ENCODE measurements at places on chromosomes 2 and 18. TPM values are rescaled to one million over a fixed set of nuclear protein-coding genes. Genes with fewer than 3 reads are reported as not detected.

TEKT4 gene
- total RNA-seq, result not detected

COL6A3 gene
- 1,173 TPM for total RNA-seq

SGPP2 gene
- 3.5 TPM for total RNA-seq

GPBAR1 gene
- 1.6 TPM for total RNA-seq

RAB6D gene
- total RNA-seq, result 0.21 TPM

CREG2 gene
- 0.63 TPM for total RNA-seq

ADD2 gene
- 3.5 TPM for total RNA-seq

PARD3B gene
- 42.9 TPM for total RNA-seq

DNA sequence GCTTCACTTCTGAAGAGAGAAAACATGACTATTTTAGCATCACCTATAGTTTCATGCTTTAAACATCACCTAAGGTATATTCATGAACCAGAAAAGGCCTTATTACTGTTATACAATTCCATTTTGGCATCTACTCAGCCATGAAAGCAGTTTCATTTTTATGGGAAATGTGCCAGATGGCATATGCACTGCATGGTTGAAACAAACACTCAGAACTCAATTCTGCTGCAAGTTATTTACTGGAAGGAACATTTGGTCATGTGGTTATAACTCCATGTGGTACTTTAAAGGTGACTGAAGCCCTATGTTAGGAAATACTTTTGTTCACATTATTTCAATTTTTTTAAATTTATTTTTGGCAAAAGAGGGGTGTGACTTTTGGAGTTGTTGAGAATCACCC, 287.5 kb upstream of the CRIM1 start:
- DNase-seq, result no peak

DNA sequence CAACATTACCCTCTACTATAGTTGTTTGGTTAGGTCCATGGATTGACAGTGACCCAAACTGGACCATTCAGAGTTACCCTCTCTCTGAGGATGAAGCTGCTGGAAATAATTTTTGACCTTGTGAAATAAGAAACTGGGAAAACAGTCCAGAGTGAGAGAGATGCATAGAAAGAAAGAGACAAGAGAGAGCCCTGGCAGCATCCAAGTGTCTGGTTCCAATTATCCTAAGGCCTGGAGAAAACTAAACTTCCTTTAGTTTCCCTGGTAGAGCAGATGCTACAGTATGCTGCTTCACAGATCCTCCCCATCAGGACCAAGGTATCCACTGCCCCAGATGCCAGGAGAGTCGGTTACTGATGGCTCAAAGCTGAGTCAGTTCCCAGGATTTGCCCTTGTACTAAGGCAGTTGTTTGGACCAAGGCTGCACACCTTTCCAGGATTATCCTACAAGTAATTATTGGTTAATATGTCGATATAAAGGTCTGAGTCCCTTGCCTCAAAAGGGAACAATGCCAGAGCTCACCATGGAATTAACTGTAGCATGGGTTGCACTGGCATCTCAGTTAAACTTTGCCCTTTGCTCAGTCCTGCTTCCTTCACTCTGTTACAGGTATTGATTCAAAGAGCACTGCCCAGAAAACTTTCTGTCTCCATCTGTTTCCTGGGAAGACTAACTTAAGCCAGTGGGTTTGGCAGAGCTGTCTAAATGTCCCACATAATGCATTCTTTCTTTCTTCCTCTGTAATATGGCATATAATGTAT, 14.6 kb upstream of the CHN1 start:
- no peak for DNase-seq

DNA sequence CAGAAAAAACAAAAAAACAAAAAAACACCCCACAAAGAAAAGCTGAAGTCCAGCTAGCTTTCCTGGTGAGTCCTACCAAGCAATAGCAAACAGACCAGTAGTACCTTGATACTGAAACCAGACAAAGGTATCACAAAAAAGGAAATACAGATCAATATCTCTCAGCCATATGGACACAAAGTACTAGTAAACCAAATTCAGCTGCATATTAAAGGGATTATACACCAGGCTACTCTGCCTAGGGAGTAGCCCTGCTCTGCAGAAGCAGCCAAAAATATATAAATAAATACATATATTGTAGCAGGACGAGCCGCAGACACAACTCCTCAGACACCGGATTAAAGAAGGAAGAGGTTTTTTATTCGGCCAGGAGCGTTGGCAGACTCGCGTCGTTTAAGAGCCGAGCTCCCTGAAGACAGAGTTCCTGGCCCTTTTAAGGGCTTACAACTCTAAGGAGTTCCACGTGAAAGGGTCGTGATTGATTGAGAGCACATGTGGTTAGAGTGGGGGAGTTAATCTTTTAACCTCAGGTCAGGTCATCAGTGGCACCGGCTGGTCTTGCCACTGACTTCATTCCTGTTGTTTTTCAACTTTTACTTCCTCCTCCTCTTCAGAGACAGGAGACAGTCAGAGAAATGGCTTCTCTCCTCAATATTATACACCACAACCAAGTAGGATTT, 38.4 kb upstream of the DTNB start:
- DNase-seq, result no peak

DNA sequence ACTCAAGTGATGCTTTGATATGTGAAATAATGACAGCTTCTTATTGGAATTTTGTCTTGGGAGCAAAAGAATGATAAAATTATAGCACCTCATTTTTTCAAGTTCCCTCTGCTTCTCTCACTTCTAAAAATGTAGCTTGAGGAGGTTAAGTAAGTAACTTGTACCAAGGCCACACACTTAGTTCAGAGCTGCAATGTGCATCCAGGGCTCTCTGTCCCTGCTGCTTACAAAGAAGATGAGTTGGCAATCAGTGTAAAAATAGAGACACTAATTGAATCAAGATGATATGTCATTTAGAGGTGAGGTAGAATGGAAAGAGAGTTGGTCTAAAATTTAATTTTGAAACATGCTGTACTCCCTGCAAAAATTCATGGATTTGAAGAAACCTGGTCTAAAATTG, 312.0 kb upstream of the TNP1 start:
- no peak for DNase-seq
